GM04504 (cell line): ENCODE measurements at places on chromosomes 2 and 18.

DNA sequence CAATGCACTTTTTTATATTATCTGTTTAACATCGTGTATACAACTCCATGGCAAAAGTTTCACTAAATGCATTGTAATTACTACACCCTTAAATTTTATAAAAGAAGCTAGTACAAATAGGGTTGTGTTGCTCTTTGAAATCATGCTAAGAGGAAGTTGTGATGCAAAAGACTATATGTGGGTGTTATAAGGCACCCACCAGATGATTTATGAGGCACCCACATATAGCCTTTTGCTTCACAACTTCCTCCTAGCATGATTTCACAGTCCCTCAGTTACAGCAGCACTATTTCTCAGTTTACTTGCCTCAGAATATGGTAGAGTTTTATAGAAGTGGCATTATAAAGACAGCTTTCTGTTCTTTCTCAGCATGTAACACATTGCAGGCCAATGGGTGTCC lies 277.3 kb upstream of the DOK6 start:
- no peak for DNase-seq

- no peak for DNase-seq
Measured at GRCh38 chr2:147231607-147232006, 613.2 kb upstream of the ACVR2A start.

DNA sequence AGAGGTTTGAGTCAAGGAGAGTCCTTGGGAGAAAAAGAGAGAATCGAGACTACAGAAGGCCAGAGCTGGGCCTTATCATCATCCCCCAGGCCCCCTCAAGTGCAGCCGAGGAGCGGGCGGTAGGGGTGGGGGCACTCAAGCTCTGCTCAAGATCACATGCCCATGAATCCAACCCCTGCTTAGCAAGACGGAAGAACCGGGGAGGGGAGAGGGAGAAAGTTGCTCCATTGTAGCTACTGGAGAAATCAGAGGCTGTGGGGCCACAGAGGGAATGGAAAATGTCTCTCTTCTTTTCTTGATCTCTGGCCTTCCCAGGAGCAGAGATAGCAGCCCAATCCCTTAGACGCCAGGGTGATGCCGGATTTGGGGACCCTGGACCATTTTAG lies 14.6 kb downstream of the SLC4A3 start:
- no peak for DNase-seq

DNA sequence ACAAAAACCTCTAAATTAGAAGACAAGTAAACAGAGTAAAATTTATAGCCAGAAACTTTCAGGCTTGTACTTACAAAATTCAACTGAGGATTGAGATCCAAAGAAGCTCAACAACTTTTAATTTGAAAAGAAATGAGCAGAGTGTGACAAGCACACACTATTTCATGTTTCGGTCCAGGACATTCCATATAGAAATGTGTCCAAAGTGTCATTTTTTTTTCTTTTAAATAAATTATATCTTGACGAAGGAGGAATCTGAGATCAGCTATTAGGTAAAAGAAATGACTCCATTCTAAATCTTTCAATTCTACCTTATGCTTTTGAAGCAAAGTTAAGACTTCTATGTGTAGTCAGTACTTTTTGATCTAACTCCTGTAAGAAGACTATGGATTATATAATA lies 4.6 kb downstream of the FN1 start:
- DNase-seq, result no peak

GRCh38 chr2:100924520-100925451 lies 77.3 kb upstream of the RPL31 start:
- peak; percentile 30 for DNase-seq

GRCh38 chr2:234569776-234570430 lies 73.0 kb upstream of the ARL4C start:
- DNase-seq, result no peak
